Skeletal muscle cell (primary cell): ENCODE measurements at places on chromosomes 13 and 19.

DNA sequence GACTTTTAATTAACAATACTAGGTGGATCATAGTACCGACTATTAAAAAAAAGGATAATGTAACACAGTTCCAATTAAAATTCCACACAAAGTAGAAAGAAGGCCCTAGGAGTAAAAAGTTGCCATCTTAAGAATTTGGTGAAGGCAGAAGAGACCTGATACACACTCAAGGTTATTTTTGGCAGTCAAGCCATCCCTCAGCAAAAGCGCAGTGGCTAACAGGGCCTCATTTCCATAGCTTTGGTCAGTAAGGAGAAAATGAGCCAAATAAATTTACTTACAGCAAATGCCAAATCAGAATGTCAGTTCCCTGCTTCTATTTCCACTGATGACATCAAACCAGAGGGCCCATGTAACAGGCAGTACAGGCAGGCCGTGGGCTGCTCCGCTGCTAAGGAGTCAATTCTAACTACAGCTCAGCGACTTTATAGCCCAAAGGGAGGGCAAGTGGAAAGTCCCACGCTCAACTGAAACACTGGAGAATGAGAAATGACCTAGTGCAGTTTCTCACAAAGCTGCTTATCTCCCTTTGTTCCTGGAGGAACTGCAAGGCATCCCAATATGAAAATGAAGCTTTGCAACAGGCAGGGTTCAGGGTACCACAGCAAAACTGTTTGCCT, 6.3 kb downstream of the ARGLU1 start:
- no peak for DNase-seq

- no peak for DNase-seq
These were observed 8.1 kb downstream of the ANO8 start for GRCh38 chr19:17326595-17326966.

- DNase-seq: no peak
These were observed 190.9 kb downstream of the COL4A1 start for GRCh38 chr13:110116072-110116487.

DNA sequence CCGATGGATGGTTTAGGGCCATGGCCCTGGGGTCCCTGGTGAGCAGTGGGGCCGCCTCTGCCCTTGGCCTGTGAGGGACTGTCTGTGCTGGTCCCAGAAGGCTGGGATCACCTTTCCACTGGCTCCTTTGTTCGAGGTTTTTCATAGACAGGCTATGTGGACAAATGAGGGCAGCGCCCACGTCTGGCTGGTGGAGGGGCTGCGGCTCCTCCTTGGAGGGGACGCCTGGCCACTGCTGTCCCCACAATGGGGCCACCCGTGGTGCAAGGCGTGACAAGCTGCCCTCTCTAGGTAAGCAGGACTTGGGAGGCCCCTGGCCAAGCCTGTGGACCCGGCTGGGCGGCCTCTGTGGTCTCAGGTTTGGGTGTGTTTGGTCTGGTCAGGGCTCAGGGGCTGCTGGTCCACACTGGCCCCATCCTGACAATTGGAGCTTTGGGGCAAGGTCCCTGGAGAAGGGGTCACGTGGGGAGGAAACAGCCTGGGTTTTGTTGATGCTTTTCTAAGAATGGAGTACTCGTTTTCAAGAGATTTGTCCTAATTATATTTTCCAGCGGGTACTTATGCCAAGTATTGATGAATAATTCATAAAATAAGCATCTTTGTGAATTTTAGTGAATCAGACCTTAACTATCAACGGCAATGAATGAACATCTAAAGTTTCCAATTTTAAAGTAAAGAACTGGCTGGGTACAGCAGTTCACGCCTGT, 33.3 kb downstream of the MCF2L start:
- DNase-seq: no peak

GRCh38 chr13:33871207-33872004, 53.5 kb downstream of the RFC3 start:
- no peak for DNase-seq

GRCh38 chr19:16506961-16507360, 10.8 kb downstream of the C19orf44 start:
- no peak for DNase-seq

- no peak for DNase-seq
These were observed 15.7 kb upstream of the ENOX1 start for GRCh38 chr13:43802511-43802910.

DNA sequence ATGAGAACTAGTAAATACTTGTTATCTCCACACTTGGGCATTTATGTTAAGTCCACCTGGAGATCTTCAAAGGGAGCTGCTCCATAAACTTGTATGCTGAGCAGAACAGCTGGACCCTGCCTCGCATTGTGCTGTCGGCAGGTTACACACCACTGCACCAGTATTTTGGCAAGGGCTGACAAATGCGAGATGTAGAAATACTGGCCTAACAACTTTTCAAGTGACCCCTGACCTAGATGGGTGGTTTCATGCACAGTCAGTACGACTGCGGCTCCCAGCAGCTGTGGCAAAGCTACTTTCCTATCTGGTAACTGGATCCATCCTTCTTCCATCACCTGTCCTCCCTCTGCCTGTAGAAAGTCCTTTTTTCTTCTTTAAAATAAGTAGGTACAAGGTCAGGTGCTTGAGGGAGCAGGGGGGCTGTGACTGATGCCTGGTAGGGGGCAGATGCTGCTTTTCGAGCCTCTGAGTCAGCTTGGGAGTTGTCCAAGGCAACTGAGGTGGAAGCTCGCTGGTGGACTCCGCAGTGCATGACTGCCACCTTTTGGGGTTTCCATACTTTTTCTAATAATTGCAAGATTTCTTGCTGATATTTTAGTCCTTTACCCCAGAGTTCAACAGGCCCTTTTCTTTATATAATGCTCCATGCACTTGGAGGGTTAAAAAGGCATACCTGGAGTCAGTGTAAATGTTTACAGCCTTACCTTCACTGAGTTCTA, 86.8 kb downstream of the SLC25A15 start:
- DNase-seq: no peak

DNA sequence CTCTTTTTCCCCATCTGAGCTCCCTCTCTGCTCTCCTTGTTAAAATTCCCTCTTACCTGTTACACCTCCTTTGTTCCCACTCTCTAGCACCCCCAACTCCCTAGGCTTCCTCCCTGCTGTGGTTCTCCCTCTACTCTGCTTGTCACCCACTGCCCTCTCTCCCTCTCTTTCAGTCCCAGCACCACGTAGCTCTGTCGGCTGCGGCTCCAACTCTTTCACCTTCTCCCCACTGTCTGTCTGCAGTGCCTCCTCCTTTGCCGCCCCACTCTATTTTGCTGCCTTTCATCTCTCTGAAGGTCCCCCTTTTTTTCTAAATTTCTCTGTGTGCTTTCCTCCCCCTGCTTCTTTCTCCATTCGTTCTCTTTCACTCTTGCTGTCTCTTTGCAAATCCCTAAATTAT, 1.1 kb downstream of the ZNF836 start:
- DNase-seq: no peak
